NCI-H2171 (cell line): ENCODE measurements at places on chromosomes 3 and 15.
A peak's percentile ranks its signal among the peaks of the same experiment; 100 is the strongest.

- no peak for DNase-seq
Measured at GRCh38 chr3:35336601-35337000, 302.7 kb upstream of the ARPP21 start.

DNA sequence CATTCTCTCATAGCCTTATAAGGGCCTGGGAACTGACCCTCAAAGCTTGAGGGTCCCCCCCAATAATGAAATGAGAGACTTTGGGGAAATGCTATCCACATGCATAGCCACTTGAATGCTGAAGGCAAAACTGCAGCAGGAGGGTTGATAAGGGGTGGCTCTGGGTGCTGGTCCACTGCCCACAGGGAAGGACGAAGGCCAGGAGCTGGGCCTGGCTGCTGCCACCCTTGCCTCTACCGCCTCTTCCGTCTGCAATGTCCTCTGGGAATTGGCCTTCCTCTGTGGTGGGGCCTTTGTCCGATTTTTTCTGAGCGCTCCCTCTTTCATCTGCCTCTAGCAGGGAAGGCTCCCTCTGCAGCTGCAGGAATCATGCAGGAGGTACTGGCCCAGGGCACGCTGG lies 41.0 kb downstream of the OCA2 start:
- DNase-seq = no peak

GRCh38 chr3:134619884-134620445 lies 30.9 kb downstream of the KY start:
- DNase-seq = no peak

DNA sequence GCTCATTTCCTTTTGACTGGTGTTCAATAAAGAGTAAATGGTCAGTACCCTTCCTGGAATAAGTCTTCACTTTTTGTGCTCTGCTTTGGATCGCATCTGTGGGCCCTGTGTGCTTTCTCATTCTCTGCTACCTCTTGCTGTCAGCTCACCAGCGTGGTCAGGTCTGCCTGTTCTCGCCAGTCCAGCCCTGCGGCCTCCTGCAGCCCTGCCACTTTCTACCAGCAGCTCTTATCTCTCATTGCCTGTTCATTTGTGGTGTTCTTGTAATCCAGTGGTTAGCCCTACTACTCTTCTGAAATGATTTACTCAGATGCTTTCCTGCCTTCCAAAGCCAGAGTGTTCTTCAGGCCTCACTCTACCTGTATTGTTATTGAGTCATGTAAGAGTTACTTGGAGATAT lies 54.8 kb downstream of the CHCHD6 start:
- DNase-seq = no peak

DNA sequence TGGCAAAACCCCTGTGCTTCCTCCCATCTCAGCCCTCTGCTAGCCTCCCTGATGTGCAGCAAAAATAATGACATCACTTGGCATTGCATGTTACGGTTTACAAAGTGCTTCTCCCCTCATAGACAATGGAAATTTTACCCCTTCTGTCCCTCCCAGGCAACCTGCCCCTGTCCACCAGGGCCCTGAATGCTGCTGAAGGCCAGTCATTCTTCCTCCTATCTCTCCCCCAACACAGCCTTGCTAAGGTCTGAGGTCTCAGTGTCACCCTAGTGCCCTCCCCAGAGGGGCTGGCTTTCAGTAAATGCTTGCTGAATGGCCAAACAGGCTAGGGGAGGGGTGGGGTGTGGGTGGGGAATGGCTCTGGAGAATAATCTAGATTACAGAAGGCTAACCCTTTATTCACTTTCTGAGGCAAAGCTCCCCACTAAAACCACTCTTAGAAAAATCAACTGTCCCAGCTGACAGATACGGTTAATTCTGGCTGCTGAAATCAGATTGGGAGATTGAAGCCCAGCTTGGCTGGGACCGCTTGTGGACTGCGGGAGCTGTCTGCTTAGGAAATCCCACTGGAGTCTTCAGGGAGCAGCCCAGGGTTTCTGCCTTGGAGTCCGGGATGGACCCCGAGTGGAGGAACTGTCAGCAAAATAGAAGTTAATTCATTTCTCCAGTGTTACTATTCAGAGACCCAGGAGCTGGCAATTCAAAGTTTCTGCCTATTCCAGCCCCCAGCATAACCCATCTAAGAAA lies 22.9 kb downstream of the ANP32A start:
- DNase-seq = no peak

DNA sequence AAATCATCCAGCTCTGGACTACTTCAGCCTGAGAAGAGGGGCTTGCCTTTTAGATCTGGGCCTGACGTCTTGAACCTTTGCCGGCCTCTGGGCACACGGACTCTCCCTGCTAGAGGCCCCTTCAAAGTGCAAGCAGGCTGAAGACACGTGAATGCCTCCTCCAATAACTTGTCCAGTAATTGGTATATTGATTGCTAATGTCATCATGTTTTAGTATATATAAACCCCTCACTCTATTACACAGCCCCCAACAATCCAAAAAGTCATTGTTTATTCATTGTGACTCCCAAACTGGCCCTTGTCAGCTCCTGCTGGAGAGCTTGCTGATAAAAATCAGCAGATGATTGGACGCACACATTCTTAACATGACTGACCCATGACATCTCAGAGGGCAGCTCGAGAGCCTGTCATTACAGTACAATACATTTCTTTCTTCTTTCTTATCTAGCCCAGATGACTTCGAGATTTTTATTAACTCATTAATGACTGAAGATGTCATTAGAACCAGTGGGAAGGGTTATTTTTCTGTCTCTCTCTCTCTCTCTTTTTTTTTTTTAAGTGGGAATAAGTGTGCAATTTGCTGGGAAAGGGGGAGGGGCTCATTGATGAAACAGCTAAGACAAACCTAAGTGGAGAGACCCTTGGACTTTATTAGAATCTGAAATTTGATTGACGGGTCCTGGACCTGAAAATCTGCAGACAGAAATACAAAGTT lies 65.5 kb upstream of the NR2F2 start:
- no peak for DNase-seq

GRCh38 chr3:190620886-190621608 lies 107.2 kb downstream of the IL1RAP start:
- DNase-seq = no peak

DNA sequence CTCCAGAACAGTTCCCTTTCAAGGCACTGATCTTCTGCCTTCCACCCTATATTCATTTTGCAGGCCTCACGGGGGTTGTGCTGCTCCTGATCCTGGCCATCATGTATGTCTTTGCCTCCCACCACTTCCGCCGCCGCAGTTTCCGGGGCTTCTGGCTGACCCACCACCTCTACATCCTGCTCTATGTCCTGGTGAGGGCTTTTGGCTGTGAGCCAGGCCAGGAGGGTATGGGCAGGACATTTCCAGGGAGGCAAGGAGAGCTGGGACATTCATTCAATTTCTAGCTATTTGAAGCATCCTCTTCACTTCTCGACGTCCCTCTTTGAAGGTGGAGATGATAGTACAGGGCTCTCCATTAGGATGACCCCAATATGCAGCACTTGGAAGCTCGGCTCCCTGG lies 25.9 kb downstream of the DUOX1 start:
- no peak for DNase-seq

GRCh38 chr3:78893161-78893560 lies 874.6 kb downstream of the ROBO1 start:
- DNase-seq = no peak

- DNase-seq = no peak
Measured at GRCh38 chr3:179432021-179432420, 19.2 kb downstream of the GNB4 start.

GRCh38 chr15:69610277-69610676 lies 157.7 kb downstream of the RPLP1 start:
- DNase-seq = no peak

- DNase-seq = no peak
Measured at GRCh38 chr3:107430214-107430995, 53.2 kb downstream of the CCDC54 start.

- no peak for DNase-seq
Measured at GRCh38 chr15:65195548-65195923, 10.4 kb upstream of the CLPX start.

GRCh38 chr15:25247407-25248038 lies 191.3 kb downstream of the UBE3A start:
- DNase-seq = no peak

- peak; percentile 24 for DNase-seq
Measured at GRCh38 chr3:187616307-187616972, 53.8 kb downstream of the SST start.

DNA sequence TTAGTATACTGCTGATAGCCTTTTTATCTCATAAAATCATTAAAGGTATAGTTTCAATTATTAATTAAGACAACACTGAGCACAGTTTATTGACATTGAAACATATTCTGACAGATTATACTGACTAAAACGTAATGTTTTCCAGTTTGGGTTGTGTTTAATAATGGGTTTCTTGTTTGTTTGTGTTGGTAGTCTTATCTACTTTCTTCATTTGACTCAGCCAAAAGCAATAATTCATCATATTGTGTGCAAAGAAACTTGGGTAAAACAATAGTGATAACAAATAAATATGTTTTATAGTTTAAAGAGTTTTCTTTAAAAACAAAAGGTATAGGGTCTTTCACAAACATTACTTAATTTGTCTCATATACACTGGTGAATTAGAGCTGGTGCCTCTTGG lies 629.2 kb upstream of the AGTR1 start:
- no peak for DNase-seq

DNA sequence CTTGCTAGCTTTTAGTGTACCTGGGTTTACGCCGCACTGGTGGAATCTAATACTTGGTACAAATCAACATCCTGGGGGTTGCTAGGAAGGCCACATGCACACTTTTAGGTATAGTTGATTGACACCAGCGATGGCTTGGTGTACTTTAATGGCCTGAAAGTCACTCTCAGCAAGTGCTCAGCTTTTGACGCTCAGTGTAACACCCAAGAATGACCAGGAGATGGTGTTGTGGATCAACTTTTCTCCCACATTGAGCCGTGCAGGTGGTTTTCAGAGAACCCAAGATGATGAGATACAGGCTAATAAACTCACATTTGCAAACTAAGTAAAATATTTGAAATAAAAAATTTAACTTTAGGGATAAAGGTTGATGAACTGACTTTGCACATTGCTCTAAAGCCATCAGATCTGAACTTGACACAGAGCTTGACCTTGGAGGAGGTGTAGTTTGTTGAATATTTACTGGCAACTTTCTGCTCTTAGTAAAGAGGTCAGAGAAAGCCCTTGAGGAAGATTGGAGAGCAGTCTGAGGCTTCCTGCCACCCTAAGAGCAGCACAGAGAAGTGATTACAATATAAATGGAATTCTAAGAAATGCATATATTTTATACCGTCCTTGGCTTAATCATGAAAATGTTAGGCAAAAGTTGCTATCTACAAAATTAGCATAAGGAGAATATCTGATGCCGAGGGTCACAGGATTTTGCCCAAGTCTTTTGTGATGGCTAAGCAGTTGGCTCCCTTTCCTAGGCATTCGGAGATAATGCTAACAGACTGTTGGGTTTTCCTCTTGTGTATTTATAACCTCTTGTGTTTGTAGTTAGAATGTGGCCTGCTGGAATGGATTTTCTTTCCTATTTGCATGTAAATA lies 143.4 kb upstream of the RASGRP1 start:
- DNase-seq = peak; percentile 49

GRCh38 chr3:96700322-96701315 lies 113.8 kb upstream of the EPHA6 start:
- no peak for DNase-seq

DNA sequence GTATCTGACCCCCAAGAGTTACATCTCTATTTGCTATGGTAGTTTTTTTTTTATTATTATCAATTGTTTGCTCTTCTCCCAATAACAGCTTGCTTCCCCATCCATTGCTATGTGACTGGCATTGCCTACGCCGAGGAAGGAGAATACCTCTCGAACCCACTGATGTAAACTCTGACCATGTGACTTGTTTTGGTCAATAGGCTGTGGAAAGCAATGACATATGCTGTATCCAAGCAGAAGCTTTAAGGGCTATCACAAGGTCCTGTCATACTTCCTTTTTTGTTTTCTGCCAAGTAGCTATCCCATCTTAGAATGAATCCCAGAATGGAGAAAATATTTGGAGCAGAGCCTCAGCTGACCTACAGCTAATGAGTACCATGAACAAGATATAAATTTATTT lies 111.0 kb upstream of the FRMD4B start:
- DNase-seq = no peak

DNA sequence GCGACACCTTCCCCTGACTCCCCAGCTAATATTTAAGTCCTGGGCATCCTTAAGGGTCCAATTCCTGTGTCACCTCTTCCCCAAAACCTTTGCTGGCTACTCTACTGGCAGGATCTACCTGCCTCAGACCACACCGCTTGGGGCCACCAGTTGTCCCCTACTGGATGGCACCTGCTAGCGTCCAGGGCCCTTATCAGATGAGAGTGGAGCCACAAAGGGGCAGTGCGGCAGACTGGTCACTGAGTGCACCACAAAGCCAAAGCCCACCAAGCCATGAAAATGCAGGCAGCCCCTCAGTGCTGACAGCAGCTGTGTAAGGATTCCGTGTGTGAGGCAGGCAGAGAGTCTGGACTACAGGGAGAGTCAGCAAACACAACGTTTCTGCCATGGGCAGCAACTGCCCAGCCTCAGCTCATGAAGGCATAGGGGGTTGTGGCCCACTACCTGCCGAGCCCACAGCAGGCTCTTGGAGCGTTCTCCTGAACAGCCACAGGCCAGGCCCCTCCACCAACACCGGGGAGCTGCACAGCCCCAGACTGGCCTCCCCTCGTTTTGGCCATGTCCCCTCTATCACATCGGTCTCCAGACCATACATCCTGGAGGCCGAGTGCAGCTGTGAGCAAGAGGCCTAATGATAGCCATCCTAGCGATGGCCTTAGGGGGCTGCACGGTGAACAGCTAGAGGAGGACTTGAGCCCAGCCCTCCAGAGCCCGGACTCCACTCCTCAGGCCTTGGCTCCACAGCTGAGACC lies 32.3 kb downstream of the ALDH1L1 start:
- no peak for DNase-seq

- no peak for DNase-seq
Measured at GRCh38 chr3:129184396-129184657, 631 bp upstream of the CNBP start.

GRCh38 chr15:96369825-96370621 lies 39.5 kb downstream of the NR2F2 start:
- no peak for DNase-seq

- no peak for DNase-seq
Measured at GRCh38 chr3:118987477-118987876, 47.2 kb downstream of the IGSF11 start.

DNA sequence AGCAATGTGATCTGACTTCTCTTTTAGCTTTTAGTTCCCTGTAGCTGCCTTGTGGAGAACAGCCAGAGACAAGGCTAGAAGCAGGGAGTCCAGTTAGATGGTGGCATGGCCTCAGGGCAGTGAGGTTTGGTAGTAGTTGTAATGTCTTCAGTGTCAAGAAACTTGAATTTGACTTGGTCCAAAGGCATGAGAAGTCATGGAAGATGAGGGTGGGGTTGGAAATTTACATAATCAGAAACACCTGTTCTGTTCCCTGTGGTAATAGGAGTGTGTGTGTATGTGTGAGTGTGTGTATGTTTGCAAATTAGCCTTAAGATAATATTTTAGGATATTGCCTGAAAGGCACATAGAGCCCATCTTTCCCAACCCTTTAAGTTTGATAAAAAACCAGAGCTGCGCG lies 55.2 kb upstream of the GCNT3 start:
- DNase-seq = no peak

DNA sequence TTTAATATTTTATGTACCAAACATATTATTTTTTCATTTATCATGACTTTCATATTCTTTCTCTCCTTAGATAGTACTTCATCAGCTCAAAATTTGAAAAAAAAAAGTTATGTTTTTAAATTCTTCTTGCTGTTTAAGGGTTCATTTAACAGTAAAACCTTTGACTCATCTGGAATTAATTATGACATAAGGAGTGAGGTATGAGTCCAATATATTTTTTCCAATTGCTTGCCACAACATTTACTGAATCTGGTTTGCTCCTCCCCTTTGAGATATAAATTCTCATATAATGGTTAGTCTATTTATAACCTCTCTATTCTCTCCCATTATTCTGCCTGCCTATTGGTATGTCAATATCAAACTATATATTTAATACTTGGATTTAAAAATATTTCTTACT lies 387.8 kb downstream of the TUSC7 start:
- DNase-seq = no peak
